ENCODE measurements at places on chromosomes 11 and 22.
A peak's percentile ranks its signal among the peaks of the same experiment; 100 is the strongest.

DNA sequence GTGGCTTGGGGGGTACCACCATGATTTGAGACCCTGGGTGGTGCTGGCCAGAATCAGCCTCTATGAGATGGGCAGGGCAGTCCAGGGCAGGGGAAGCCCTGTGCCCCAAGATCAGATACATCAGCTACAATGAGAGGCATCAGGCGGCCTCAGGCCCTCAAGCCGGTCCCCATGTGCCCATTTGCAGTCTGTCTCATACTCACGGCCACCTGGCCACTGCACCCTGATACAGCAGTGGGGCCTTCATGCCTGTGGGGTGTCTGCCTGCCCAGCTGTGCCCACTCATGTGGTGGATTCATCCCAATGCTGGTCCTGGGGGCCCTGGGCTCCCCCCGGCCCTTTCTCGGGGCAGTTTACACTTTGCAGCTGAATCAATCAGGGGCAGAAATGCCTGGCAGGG lies 42.4 kb upstream of the KCNQ1OT1 start:
- DNase-seq: no peak

- DNase-seq: no peak
These were observed 18.1 kb upstream of the ACR start for GRCh38 chr22:50719814-50720300.

DNA sequence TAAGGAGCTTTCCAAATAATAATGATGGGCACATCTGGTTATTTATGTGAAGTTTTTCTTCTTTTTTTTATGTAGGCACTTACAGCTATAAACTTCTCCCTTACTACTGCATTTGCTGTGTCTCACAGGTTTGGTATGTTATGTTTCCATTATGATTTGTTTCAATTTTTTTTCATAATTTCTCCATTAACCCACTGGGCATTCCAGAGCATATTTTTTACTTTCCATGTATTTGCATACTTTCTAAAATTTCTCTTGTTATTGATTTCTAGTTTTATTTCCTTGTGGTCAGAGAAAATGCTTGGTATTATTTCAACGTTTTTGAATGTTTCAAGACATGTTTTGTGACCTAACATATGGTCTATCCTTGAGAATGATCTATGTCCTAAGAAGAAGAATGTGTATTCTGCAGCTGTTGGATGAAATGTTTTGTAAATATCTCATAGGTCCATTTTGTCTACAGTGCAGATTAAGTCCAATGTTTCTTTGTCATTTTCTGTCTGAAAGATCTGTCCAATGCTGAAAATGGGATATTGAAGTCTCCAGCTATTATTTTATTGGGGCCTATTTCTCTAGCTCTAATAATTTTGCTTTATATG lies 362.1 kb downstream of the DDX10 start:
- DNase-seq: no peak

GRCh38 chr22:31972180-31972579 lies 27.8 kb downstream of the YWHAH start:
- DNase-seq: no peak

GRCh38 chr11:87447606-87448005 lies 409.9 kb downstream of the TMEM135 start:
- no peak for DNase-seq

GRCh38 chr11:14423633-14424032 lies 64.7 kb upstream of the RRAS2 start:
- DNase-seq: no peak

- peak; percentile 92 for DNase-seq
These were observed 64.2 kb upstream of the BLID start for GRCh38 chr11:122179961-122180834.

DNA sequence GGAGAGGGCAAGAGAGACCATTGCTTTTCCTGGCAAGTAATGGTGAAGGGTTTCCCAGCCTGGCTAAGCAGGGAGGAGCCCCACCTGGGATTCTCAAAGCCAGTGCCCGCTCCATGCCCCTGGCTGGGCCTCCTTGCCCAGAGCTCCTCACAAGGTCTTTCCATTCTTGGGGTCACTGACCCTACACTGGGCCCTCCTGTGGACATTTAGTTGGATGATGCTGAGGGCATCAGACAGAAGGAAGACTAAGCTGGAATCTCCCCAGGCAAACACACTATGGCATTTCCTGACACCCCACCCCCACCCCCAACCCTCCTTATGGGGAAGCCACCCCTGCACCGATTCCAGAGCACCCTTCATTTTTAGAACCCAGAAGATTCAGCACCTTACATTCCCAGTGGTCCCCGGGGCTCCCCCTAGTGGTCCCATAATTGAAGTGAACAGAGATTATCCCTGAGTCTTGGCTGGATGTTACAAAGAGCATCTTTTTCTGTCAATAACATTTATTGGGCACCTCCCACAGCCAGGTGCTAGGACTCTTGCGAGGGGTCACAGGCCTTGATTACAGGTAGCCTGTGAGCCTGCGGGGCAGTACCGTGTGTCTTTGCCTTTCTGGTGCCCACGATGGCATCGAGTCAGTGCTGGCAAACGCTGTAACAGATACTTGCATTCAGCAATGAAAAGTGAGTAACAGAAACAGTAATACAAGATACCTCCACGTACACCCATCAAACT lies 548.5 kb downstream of the BUD13 start:
- peak; percentile 6 for DNase-seq

GRCh38 chr11:117538263-117539135 lies 210.8 kb downstream of the CEP164 start:
- DNase-seq: no peak

DNA sequence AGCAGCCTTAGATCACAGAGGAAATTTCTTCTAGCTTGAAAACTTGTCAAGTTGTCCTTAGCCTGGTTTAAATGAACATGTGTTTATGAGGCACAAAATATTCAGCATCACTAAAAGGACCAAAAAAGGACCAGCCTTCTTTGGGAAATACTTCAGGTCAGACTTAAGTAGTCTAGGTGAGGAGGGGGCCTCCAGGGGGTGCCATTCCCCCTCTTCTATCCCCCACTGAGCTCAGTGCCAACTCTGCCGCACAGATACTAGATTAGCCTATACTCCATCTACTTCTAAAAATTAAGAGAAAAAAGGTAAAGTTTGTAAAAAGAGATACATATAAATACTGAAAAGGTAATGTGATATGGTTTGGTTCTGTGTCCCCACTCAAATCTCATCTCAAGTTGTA lies 20.6 kb downstream of the CLTCL1 start:
- DNase-seq: no peak

DNA sequence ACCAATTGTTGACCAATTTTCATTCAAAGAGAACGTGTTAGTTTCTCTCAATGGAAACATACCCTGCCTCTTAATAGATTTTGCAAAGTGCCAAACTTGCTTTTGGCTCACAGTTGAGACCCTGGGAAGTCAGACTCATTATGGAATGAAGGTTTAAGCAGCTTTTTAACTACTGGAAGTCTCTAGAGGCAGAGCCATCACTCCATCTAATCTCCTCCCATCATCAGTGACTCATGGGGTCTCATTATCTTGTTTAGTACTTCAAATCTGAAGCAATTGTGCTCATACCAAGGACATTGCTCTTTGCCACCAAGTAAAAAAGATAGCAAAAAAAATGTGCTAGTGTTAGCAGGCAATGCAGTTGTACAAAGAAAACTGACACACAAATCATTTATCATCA lies 537.1 kb upstream of the LRRC4C start:
- no peak for DNase-seq

- no peak for DNase-seq
These were observed 225.8 kb downstream of the ETS1 start for GRCh38 chr11:128361451-128362020.

GRCh38 chr11:35419830-35420333 lies 524 bp upstream of the SLC1A2 start:
- DNase-seq: no peak

GRCh38 chr11:76268498-76268897 lies 62.2 kb upstream of the WNT11 start:
- DNase-seq: no peak

- DNase-seq: no peak
These were observed 58.6 kb downstream of the CABIN1 start for GRCh38 chr22:24069721-24070120.

GRCh38 chr11:46106530-46107407 lies 14.5 kb downstream of the PHF21A start:
- no peak for DNase-seq

- no peak for DNase-seq
These were observed 52.4 kb downstream of the SYTL2 start for GRCh38 chr11:85758480-85759039.
